ENCODE measurements at places on chromosomes 6 and 20.

DNA sequence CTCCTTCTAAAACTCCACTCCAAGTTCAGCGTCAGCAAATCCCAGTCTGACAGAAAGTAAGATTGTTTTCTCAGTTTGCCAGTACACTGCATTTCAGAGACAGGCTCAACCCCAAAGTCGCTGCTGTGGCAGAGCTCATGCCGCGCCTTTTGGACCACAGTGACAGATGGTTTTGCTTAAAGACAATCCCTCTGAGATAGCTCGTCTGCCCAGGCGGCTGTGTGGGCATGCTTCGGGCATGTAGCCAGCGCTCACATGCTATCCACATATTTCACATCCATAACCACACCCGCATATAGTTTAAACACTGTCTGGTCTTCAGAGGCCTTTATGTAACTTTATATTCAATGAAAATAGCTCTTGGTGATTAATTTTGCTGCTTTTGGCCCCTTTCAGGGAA, 14.7 kb upstream of the PXDC1 start:
- DNase-seq: no peak

GRCh38 chr6:71982389-71982788, 96.0 kb downstream of the RIMS1 start:
- DNase-seq: peak; percentile 12

DNA sequence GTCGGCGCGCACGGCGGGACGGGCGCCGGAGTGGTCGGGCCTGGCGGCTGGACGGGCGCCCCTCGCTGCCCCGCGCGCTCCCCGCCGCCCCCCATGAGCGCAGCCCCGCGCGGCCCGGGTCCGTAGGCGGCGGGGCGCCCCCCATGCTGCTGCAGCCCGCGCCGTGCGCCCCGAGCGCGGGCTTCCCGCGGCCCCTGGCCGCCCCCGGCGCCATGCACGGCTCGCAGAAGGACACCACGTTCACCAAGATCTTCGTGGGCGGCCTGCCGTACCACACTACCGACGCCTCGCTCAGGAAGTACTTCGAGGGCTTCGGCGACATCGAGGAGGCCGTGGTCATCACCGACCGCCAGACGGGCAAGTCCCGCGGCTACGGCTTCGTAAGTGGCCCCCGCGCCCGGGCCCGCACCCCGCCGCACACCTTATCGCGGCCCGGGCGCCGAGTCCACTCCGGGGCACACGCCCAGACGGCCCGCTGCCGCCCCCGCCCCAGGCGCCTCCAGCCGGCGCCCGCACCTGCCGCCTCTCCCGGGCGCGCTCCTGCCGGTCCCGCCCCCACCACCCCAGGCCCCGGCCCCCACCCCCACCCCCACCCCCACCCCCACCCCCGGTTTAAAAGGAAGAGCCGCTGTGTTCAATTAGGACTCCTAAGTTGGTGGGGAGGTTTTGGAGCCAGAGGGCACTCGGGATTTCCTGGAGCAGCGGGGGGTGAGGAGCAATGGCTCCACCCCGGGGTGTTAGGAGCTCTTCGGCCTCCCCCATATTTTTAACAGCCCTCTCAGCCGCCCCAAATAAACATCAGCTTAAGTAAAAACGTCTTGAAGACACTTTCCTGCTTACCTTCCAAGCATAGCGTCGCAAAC, 474 bp downstream of the RBM38 start:
- DNase-seq: peak; percentile 57

DNA sequence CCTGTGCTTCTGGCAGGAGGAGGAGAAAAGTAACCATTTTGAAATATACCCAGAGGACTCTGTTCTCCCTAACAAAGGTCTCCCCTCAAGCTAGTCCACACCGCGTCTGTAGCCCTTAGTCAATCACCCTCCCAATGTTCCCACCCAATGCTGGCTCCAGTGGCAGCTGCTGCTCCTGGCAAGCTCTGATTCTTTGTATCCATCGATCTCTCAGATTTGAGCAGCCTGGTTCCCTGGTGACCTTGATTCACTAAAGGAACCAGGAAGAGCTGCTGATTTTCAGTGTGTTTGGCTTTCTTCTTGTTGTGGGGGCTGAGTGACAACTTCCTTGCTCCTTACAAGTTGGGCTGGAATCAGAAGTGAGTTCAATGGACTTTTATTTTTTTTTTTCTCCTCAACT, 68.5 kb downstream of the FOXC1 start:
- no peak for DNase-seq

GRCh38 chr6:4786996-4787395, 10.8 kb downstream of the CDYL start:
- DNase-seq: no peak

GRCh38 chr6:43481591-43482236, 4.3 kb downstream of the TJAP1 start:
- DNase-seq: no peak

DNA sequence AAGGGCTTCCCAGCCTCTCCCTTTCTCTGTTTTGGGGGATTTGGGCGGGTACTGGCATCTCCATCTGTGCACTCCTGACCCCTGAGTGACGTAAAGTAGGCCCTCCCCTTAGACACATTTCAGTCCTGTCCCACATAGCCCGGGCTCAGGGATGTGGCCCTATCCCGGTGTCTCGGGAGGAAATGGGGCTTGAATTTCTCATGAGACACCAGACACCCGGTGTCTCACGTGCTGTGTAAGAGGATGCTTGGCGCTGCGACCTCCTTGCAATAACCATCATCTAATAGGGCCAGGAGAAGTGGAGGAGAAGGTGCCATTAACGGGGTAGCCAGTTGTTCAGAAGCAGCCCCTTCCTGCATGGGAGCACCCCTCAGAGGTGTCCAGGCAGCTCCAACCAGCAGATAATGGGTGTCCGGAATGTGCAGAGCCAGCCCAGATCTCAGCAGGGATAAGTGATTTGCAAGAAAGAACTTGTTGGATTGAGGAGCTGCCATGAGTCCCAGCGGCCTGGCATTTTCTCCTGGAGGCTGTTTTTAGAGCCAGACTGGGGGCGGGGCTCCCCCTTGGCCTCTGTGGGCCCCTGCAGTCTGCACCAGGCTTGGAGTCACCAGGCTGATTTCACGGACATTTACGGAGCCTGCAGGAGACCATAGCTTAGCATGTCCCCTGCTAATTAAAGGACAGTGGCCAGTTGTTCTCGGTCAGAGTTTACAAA, 372.0 kb downstream of the PREX1 start:
- no peak for DNase-seq

GRCh38 chr20:44532981-44533331, 11.1 kb upstream of the SERINC3 start:
- DNase-seq: no peak

DNA sequence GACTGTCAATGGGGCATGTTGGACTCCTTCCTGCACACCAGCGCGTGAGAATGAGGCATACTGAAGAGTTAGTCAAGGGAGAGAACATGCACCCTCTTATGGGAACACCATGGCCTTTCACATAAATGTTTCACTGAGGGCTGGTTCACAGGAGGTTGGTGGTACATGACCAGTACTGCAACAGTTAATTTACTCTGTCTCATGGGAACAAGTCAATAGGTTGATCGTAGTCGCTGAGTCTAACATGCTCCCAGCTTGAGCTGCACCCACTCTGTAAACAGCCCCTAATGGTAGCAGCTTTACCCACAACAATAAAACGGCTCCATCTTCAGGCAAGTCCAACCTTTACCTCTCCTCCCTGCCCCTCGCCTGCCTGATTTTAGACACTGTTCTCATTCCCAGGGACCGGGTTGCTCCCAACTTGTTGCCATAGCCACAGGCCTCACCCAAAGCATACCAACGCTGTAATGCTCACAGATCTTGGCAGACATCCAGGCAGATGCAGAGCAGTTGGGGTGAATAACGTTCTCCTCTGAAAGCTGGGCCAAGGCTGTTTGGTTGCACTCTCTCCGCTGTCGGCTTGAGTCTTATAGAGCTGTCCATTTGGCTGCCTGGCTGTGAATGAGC, 111.3 kb downstream of the LY86 start:
- DNase-seq: no peak

GRCh38 chr6:85186546-85187175, 263.2 kb upstream of the NT5E start:
- DNase-seq: no peak

DNA sequence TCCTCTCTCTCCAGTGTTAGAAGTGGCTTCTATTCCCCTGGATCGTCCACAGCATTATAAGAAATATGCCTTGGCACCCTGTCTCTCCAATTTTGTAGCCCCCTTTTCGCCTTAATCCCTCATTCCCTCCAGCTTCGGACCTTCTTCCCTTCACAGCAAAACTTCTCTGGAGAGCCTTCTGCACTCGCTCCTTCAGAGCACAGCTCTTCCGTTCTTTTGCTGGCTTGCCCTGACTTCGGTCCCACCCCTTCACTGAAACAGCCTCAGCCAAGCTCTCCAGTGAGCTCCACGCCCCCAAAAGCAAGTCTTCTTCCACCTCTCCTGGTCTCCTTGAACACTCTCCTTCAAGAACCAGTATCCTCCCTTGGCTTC, 134.7 kb upstream of the RNF24 start:
- no peak for DNase-seq

GRCh38 chr6:127879685-127880084, 21.2 kb downstream of the THEMIS start:
- no peak for DNase-seq

GRCh38 chr6:20876036-20876435, 341.8 kb downstream of the CDKAL1 start:
- DNase-seq: no peak

GRCh38 chr6:90025523-90026061, 131.3 kb downstream of the GJA10 start:
- DNase-seq: no peak

DNA sequence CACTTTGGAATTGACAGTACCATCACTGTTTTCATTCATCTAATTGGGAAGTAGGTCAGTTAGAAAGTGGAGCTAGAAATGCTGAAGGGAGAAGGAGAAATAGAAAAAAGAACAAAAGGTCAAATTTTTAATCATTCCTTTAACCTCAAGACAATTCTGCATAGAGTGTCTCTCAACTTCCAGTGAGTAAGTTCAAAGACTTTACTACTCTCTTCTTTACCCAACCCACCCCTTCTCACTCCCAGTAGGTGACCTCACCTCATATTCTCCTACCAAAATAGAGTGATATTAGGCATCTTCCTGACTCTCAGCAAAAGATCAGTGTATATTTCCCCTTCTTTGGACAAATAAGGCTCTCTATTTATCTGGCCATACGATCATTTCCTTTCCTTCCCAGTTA, 340.0 kb upstream of the JAG1 start:
- DNase-seq: no peak

- DNase-seq: no peak
Measured at GRCh38 chr6:32954986-32955802, 2.3 kb upstream of the HLA-DMA start.

GRCh38 chr20:50721881-50722281, 9.5 kb upstream of the PARD6B start:
- no peak for DNase-seq

DNA sequence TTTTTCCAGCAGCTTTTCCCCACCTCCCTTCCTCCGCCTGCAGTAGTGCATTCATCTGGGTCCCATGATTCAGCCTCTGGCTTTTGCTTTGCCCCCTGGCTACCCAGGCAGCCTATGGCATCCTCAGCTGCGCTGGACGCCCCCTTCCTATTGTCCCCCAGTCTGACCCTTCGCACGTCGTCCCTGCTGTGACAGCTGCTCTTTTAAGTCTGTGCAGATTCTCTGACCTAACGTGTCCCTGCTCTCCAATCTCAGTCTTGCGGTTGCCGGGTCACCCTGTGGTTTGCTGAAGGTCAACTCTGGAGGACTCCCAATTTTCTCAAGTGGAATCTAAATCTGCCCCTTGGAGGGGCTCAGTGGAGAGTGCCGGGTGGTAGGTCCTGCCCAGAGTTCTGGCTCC, 294.3 kb downstream of the CDC5L start:
- DNase-seq: no peak

- no peak for DNase-seq
Measured at GRCh38 chr6:170041526-170041925, 249.4 kb downstream of the DLL1 start.

DNA sequence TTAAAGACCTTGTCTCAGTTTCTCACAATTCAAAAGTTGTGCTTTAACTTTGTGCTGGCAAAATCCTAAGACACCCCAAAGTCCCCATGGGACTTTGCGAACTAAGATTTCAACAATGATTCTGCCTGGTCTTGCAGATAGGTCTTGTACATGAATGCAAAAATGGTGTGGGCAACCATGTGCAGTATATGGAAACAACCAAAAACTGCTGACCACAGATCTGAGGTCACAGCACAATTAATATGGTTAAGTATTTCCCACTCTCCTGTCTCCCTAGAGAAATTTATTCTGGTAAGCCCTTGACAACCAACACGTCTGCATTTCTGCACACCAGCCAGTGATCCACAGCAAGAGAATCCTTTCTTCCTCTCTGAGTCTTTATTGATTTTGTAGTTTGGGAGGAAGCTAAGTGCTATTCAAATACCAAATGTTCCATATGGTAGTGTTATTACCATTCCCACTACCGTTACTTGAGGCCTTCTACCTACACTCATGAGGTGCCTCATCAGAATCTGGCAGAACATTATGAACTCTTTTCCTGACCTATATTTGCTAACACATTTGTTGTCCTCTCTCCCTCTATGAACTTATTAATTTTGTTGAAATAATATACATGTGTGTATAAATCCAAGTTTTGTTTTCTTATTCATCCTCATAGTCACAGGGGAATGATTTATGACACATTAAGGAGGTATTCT, 178.7 kb downstream of the ATXN1 start:
- DNase-seq: no peak

DNA sequence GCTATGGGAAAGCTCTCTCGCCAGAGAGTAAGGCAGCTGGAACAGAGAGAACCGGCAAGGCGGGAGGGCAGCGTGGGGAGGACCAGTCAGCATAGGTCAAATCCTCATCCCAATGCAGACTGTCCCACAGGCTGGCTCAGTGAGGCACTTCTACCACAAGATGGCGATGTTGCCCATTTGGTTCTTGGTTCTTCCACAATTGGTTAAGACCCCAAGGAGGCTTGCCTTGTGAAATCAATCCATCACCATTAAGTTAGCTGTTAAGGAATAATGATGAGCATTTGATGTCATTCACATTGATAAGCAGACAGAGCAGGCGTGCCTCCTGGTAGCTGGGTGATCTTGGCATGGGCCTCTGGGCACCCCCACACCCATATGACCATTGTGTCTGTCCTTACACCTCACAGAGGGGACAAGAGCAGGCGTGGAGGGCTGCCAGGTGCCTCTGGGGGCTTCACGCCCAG, 2.4 kb downstream of the CSTL1 start:
- DNase-seq: peak; percentile 79

- DNase-seq: no peak
Measured at GRCh38 chr20:9453201-9453600, 61.2 kb upstream of the LAMP5 start.

DNA sequence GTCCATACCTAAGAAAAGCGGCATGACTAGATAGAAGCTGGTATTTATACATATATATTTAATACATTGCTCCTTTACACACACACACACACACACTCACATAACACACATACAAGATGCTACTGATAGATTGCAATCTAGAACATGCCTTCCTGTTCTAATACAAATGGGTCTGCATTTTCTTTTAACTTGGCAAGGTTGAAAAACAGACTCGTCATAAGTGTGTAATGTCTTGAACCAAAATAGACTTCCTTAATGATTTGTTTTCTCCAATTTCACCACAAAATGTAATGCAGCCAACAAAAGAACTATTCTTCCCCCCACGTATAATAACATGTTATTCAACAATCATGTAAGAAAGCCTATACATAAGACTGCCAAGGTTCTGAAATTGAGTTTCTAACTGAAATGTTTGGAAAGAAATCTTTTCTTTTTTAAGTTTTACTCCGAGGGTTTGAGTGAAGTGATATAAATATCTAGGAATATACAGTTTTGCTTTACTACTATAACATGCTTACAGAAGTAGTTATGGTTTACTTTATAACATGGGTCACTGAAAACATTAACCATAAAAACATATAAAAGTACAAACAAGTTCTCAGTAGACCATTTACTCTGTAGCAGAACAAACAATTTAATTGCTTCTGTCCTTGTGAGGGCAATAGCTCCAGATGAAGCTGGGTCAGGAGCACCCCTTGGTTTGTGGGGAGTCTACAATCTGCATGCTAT, 207.5 kb downstream of the FOXC1 start:
- no peak for DNase-seq

All from GM20000 (cell line).